ENCODE measurements at places on chromosomes 1 and 21.

DNA sequence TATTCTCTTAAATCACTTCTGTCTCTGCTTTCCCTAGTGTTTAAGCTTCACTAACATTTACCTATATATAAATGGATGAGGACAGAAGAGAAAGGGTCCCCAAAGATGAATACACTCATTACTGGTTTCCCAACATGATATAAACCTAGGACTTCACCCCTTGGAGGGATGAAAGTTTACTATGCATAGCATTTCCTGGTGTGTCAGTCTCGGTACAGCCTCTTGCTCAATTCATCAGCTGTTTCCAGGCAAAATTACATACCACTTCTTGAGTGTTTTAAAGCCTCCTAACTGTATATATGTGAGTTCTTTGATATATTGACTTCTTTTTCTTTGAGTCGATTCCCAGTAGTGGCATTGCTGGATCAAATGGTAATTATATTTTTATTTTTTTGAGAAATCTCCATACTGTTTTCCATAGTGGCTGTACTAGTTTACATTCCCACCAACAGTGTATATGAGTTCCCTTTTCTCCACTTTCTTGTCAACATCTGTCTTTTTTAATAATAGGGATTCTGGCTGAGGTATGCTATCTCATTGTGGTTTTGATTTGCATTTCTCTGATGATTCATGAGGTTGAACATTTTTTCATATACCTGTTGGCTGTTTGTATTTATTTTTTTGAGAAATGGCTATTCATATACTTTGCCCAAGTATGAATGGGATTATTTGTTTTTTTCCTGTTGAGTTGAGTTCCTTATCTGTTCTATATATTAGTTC, 259.3 kb upstream of the CACYBP start:
- no peak for DNase-seq

DNA sequence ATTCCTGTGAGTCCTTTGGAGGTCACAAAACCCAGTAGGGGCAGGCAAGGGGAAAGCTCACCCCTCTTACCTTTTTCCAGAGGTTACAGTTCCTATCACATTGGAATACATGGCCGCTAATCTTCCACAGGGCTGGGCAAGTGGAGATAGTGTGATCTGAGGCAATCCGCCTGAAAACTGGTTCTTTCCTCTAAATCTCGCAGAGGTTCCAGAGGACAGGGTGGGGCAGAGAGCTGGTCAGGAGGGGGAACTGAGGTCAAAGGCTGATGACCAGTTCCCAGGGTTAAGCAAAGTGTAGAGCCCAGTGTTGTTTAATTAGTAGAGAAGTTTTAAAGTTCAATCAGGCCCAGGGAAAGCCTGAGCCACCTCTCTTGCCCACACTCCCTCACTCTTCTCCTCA, at the start of gene SERPINC1:
Gene SERPINC1 (minus strand): TSS at position 179 of the 400 bp plus-strand sequence. CDS start 68 bp downstream, at position 111.
- DNase-seq, result no peak

DNA sequence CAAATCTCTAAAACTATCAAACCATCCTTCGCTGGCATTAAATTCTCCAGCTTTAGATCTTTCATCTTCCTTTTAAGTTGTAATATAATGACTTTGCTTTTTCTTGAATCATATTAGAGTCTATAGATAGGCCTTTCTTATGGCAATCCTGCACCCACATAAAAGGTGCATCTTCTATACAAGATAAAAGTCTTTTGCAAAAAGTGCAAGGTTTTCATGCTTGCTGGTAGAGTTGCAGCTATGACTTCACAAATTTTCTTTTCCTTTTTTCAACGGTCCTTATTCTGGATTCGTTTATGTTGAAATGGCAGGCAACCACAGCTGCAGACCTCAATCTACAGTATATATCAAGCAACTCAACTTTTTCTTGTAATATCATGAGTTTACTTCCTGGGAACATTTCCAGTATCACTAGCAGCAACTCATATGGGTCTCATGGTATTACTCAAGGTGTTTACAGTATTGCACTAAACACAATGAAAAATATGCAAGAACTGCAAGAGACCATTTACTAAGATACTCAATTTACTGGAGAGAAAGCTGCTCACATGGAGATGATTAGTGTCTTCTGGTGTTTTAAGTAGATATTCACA, 22.1 kb downstream of the OMA1 start:
- DNase-seq, result no peak

DNA sequence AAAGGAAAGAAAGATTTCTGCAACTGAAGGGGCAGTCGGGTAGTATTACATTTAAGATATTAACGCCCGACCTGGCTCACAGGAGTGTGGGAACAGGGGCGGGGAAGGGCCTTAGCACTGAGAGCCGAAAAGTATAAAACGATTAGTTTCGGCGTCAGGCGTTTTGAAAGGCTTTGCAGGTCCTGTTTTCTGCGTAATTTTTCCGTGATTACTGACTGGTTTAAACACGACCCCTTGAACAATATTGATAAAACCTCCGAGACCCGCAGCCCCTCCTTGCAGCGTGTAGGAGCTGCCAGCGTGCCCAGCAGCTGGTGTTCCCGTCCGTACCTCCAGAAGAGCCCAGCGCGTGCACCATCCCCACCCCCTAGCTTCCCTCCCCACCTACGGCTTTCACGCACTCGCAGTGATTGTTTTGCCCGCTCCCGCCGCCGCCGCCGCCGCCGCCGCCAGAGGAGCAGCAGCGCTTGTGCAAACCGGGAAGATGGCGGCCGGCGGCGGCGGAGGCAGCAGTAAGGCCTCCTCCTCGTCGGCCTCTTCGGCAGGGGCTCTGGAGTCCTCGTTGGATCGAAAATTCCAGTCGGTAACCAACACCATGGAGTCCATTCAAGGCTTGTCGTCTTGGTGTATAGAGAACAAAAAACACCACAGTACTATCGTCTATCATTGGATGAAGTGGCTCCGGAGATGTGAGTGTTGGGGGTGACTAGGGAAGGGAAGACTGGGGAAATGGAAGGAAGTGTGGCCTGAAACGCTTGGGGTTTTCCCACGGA, 470 bp downstream of the RPRD2 start:
- DNase-seq, result peak; percentile 80

GRCh38 chr1:91997607-91998195, 32.1 kb upstream of the EPHX4 start:
- DNase-seq, result peak; percentile 32

DNA sequence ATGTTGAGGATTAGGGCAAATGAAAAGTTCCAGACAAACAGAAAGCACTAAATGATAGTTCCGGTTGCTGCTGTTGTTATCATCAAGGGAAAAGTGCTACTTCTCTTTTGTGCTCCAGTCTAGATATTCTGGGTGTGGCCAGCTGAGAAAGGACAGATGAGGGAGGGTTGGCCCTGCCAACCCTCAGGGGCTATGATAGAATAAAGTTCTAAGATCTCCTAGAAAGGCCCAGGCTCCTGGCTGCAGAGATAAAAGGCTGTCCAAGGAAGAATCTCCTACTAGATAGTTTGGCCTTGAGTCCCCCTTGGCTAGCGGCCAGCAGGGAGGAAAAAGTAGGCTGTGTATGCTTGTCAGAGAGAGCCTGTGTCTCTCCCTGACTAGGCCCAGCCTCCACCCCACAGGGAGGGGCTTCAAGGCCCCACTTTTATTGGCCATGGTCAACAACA, 31.5 kb downstream of the RIMS3 start:
- DNase-seq, result no peak

DNA sequence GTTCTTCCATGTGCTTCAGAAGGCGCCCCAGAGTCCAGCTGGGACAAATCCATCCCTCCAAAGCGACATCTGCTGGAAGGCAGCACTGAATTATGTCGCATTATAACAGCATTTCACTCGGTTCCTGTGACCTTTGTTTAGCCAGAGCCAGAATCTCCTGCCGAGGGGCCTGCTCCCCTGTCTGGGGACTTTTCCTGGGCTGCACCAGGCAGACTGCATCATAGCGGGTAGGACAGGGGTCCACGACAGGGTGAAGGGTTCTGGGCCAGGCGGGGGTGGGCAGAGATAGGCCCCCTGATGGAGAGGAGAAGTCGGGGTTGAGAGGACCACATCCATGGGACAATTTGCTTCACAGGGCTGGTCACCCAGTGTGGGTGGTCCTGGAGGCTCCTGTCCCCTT, 276.9 kb downstream of the MATN1 start:
- DNase-seq, result no peak

DNA sequence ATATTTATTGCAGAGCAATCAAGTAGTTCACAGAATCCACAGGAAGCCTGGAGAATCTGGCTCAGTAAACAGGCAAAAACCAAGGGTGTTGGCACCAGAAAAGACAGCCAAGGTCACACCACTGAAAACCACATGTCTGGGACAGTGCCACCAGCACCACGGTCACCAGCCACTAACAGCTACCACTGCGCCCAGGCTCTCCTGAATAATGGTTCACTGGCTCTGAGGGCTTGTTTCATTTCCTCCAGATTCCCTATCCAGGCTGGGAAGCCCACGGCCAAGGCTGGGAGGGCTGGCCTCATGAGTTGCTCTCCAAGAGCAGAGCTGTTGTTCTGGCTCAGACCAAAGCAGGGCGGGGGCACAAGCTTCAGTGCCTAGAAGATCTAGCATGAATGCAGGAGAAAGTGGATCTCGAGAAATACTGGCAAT, 54.5 kb upstream of the PTGFRN start:
- no peak for DNase-seq

DNA sequence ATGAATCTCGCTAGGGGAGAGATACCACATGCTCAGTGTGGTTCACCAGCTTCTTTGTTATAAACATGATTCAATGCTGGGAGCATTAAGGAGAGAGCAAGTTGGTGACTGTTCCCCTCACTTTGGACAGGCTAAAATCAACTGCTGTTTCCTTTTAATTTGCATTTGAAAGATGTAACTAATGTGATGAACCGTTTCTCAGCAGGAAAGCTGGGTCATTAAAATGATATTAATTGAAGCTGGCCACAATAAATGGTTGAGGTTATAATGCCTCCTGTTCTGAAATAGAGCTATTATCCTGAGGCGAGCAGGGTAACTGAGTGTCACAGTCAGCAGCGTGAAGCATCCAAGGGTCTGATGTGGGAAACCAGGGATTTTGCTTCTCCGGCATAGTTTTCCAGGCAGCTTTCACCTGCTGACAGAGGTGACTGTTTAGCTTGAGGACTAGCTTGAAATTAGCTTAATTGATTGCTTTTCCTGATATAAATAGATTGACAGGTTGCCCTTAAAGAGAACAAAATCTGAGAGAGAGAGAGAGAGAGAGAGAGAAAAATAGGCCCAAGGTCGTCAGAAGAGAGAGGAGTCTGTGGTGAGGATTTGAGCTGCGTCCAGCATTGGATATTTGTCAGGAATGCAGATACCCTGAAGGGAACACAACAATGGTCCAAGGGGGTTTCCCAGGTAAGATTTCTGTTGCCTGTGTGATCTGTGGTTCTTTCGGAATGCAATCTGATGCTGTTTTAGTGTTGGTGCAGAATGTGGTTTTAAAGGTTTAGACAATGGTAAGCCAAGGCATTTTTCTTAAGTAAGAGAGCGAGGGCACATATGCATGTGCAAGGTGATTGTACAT, 209.7 kb downstream of the PATJ start:
- DNase-seq, result no peak

GRCh38 chr1:46530791-46531409, 20.5 kb downstream of the KNCN start:
- no peak for DNase-seq

- DNase-seq, result no peak
These were observed 327.2 kb downstream of the PTPRU start for GRCh38 chr1:29563571-29563970.

DNA sequence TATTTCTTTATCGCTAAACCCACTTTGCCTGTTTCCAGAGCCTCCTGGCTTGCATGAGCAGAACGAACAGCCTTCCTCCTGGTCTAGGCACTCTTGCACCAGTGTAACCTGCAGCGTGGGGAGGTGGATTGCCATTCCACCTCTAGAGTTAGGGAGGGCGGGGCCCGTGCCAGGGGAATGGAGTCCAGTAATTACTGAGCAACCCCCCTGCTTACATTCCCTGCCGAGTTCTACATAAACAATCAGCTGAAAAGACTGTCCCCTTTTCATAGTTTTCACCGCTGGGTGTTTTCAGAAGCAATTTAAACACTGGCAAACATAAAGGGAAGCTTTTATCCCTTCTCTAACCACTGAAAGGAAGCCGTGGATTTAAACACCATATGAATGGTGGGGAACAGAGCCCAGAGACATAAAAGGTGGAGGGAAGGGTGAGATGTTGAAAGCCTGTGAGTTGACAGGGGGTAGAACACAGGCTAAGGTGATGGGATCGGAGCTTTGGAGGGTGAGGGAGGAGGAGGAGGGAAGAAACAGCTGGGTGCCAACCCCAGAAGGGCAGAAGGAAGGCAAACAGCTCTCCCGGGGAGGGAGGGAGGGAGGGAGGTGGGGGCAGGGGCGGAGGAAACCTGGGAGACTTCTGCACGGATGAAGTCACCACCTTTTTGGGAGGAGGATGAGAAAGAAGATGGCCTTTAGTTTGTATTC, 68.0 kb upstream of the WDR26 start:
- no peak for DNase-seq

DNA sequence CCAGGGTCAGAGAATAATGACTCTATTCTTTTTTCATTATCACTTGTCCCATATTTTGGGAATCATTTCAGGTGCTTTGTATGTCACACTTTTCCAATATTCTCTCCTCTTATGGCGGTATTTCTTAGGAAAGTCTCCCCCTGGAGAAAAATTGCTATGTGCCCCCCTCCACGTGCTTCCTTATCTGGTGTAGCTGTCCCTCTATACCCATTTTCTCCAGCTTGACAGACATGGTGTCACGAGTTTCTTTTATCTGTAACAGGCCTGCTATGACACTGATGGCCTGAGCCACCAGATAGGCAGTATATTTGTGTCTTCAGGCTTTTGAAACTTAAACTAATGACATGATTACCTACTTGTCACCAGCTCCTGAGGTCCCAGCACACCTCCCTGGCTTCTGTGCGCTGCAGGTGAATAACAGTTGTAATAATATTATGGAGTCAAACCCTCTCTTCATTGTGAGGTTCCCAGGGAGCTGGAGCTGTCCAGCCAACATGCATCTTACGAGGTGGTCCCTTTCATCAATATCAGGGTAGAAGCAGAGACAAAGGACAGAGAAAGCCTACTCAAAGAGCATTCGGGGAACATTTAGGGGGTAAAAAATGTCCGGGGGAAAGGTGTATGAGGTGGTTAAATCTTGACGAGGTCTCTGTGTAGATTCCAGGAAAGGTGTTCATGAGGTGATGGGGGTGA, 71.2 kb upstream of the DUSP10 start:
- DNase-seq, result no peak

GRCh38 chr1:99825702-99826101, 24.5 kb upstream of the AGL start:
- DNase-seq, result no peak

DNA sequence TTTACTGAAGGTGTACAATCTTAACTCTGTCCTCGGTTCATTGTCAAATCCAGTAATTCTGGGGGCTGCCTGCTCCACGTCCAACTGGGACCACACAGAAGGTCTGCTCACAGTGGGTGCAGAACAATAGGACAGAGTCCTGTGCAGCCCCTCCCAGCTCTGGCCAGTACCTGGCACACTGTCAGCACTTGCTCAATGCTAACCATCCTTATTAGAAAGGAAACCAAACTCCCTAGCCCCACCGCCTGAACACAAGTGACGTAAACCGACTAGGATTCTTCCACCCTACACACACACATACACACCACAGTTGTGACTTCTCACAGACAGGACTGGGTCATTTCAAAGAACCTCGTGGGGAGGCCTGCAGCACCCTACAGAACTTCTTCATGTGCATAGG, 5.2 kb downstream of the BCAR3 start:
- DNase-seq, result no peak
